ENCODE measurements at places on chromosomes 1 and 21.

GRCh38 chr1:35210321-35211119, 17.6 kb upstream of the SFPQ start:
- no peak for DNase-seq

- no peak for DNase-seq
Observed at GRCh38 chr1:10735563-10736305, 60.7 kb downstream of the CASZ1 start.

GRCh38 chr1:24695202-24695974, 49.9 kb upstream of the CLIC4 start:
- no peak for DNase-seq

DNA sequence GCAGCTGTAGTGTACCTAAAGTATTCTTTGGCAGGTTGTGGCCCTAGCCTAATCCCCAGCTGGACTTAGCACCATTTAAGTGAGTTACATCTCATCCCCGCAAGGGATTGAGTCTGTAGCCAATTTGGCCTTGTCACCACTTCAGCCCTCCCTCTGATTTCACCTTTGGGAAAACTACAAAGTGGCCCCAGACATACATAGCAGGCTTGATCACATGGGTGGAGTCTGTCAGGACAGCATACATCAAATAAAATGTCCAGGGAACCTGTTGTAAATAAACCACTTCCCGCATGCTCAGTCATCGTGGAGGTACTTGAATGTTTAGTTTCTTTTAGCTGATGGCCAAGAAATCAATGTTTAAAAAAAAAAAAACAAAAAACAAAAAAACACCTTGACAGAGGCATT, 142.5 kb downstream of the DHRS3 start:
- no peak for DNase-seq

DNA sequence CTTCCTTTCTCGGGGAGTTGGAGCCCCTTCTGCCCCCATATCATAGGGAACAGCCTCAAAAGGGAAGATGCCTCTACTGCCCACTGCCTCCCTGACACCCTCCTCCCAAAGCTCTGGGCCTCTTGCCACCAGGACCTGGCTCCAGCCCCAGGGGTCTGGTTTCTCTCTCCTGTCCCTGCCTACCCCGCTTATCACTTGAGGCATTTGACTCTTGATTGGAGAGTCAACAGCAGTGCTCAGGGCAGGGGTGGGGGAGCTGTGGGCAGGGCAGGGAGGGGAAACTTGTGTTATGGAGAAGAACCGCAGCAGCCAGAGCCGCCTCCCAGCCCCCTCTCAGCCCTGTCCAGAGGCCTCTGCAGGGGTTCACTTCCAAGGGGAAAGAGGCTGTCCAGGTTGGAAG, 573 bp downstream of the TRIM63 start:
- DNase-seq = no peak

DNA sequence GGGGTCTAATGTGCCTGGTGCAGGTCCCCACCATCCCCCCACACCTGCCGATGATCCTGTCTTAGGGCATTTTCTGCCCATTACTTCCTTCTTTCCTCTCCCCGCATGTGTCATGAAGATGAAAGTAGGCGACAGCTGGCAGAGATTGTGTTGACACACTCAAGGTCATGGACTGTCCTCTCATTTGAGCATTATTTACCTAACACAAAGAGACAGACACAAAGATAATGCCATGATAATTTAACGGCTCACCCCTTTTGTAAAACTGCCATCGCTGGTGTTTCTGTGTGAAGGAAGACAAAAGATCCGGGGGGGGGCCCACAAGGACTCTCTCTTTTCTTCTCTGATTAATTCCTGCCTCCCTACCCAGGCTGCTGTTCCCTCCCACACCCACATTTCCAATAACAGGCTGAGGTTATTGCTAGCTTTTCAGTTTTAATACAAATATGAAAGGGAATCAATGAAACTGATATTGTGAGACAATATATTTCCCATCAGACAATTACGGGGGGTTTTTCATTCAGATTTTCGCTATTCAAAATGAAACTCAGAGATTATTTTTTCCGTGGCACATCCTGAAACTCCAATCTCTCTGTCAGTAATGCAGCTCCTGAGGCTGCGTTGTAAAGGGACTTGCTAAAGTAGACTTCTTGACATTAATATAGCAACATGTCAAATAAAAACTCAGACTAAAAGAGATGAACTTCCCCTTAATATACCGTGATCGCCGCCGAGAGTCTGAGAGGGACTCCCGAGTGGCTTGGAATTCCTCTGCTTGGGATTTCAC, 561.1 kb downstream of the NPHP4 start:
- DNase-seq = no peak

GRCh38 chr1:171286032-171286705, 27.8 kb upstream of the FMO4 start:
- no peak for DNase-seq

DNA sequence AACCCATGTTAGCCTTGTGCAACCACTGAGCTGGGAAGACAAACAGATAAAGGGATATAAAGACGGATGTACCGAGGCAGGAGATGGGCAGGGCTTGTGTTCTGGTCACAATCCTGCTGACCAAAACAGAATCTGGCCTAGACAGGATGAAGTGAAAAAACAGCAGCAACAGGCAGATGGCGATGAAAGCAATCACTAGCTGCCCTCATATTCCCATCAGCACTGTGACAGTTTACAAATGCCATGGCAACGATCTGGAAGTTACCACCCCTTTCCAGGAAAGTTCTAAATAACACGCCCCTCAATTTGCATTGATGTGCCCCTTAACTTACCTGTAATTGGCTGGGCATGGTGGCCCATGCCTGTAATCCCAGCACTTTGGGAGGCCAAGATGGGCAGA, 40.6 kb upstream of the CD46 start:
- no peak for DNase-seq

DNA sequence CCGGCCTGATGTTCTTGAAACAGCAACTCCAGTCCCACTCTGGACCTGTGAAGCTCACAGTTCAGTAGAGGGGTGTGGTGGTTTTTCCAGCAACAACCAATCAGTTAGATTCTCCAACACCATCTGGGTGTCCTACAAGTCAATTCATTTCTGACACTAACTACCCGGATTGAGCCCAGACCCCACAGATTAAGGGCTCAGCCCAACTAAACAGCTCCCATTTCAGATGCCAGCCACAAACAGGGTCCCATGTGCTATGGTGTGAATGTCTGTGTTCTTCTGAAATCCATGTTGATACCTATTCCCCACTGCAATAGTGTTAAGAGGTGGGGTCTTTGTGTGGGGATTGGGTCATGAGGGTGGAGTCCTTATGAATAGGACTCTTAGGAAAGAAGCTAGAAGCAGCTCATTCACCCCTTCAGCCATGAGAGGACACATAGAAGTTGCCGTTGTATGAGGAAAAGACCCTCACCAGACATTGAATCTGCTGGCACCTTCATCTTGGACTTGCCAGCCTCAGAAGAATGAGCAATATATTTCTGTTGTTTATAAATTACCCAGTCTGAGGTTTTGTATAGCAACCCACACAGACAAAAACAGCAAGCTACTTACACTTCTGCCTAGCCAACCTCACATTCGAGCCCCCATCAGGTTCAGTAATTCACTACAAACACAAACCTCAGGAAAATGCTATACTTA, 53.6 kb downstream of the IRF2BP2 start:
- no peak for DNase-seq

DNA sequence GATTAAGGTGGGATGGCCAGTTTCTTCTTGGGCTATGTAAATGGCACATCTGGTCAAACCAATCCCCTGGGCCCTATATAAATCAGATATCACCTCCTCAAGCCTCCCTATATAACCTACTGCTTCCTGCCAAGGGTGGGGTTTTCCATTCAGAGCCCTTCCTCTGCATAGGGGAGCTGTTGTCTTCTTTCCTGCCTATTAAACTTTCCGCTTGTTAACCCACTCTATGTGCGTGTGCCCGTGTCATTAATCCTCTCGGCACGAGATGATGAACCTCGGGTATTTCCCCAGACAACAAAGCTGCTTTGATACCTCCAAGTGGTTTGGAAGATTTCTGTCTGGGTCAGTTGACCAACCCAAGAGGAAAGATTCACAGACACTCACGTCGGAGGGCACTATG, 19.3 kb upstream of the SERTAD4 start:
- DNase-seq = no peak

- DNase-seq = no peak
Observed at GRCh38 chr1:228161362-228161761, 4.2 kb upstream of the IBA57 start.

DNA sequence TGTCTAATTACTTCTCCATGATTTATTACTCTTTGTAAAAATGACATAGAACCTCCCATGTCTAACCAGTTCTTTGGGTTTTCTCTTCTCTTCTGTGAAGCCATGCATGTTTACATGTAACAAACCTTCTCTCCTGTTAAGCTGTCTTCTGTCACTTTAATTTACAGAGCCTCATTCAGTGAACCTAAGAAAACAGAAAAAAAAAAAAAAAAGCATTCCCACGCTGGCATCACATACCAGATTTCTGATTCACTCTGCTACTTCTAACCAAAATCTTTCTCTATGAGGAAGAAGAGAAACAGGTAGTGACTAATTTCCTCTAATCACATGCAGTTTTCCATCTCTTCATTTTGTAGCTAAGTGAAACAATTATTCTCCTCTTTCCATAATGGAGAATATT, 141.4 kb upstream of the CXADR start:
- DNase-seq = no peak

GRCh38 chr1:205150651-205151428, 29.1 kb upstream of the RBBP5 start:
- no peak for DNase-seq

GRCh38 chr1:57799490-57800115, 375.7 kb upstream of the DAB1 start:
- DNase-seq = no peak

- no peak for DNase-seq
Observed at GRCh38 chr1:154720328-154721297, 112.6 kb upstream of the ADAR start.

DNA sequence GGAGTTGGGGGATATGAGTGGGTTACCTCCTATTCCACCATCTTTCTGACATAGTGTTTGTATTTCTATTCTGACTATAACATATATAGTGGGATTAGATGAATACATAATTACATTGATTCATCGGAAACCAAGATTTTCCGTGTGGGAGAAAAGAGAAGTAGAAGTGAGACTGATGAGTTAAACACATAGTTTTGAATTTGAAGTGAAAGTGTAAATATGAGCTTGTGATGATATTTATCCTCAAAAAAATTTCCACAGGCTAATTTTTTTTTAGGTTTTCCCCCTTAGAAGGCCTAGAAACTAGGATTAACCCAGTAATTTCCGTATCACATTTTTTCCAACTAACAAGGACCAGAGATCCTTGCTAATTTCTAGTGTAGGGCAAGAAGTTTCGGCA, 6.9 kb downstream of the CD1B start:
- no peak for DNase-seq

DNA sequence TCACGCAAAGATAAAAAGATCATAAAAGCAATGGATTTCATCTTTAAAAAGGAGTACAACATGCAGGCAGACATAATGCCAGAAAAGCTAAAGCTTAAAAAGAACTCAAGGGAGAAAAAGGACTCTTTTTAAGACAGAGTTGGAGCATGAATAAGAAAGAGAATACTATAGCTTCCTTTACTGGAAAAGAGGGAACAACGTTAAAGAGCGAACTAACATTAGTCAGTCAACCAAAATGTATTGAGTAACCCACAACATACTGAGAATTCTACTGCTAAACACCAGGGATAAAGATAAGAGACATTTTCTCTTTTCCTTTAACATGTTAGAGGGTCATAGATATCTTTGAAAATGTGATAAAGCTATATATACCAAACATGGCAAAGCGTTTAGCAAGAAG, 182.0 kb downstream of the DUSP10 start:
- DNase-seq = no peak

GRCh38 chr1:153588482-153588881, 22.8 kb upstream of the S100A2 start:
- no peak for DNase-seq

DNA sequence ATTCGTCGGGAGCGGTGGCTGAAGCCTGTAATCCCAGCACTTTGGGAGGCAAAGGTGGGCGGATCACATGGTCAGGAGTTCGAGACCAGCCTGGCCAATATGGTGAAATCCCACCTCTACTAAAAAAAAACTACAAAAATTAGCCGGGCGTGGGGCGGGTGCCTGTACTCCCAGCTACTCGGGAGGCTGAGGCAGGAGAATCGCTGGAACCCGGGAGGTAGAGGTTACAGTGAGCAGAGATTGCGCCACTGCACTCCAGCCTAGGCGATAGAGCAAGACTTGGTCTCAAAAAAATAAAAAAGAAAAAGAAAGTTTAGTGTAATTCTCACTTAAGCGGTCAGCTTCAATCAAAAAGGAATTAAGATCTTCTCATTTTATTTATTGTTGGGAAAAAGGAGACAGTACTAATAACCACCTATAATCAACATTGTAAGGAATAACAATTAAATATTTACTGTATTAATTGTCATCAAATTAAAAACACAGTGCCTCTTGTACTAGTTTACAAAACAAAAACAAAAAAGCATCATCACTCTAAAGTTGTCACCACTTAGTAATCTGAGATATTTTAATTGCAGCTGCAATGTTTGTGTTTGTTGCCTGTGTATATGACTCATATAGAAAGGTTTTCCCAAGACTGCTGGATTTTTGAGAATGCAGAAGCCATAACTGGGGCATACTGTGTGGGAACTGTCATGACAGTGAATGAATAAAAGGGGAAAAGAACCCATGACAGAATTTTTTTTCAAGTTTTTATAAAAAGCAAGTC, 3.7 kb downstream of the FBXO42 start:
- DNase-seq = no peak

- DNase-seq = no peak
Observed at GRCh38 chr1:6833804-6834203, 48.5 kb downstream of the CAMTA1 start.

GRCh38 chr1:115495625-115496024, 146.1 kb upstream of the VANGL1 start:
- DNase-seq = no peak

- no peak for DNase-seq
Observed at GRCh38 chr21:32350981-32351380, 41.8 kb downstream of the URB1 start.

DNA sequence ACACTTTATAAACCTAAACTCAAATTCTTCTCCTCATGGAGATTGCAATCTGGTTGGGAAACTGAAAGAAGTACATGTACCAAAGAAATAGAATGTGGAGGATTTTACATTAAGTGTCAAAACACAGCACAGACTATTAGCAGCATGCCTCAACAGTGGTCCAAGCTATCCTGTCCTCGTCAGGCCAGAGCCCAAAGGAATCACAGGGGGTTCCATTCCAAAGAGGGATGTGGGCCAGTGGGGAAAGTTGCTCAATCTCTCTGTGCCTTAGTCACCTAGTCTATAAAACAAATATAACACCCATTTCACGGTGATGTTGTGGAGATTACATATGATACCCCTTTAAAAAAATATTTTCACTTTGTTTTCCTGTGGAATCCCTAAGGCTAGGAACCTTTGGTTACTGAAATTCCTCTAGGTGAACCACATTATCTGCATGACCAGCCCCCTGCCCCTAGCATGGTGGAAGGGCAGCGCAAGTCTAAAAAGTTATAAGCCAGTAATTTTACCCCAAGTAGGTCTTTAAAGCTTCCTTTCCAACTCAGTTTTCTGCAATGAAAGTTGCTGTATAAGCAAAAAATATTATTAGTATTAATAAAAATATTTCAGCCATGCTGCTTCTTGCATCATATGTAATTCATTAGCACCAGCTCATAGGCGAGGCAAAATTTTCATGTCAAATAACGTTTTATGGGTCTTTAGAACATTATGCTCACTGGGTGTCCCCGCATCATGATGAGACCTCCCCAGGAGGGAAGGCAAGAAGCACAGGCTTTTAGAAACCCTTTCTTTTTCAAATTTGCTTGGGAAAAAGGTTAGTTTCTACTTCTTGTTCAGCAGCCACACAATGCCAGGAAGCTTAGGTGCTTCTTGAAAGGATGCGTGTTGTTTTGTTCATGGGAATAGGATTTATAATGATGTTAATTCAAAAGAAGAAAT, 548.8 kb upstream of the PKN2 start:
- DNase-seq = no peak

GRCh38 chr1:188895611-188896010, 1582.1 kb downstream of the BRINP3 start:
- DNase-seq = no peak

Data from posterior cingulate gyrus (tissue), 11 donors.